Body of pancreas (tissue), 4 donors: ENCODE measurements at places on chromosomes 6 and 20. TPM values are rescaled to one million over a fixed set of nuclear protein-coding genes. Genes with fewer than 3 reads are reported as not detected.

ERVFRD-1 gene
- not detected for total RNA-seq

LZTS3 gene
- 38.4 TPM for total RNA-seq

GRCh38 chr6:154916857-154917256 is 78.3 kb upstream of the TIAM2 start:
- no peak for DNase-seq
- H3K4me3 ChIP-seq: no peak overlapping the region
- no peak overlapping the region for H3K27ac ChIP-seq
- H3K36me3 ChIP-seq: no peaks in the 10 kb centered on the region

GRCh38 chr6:166258854-166259276 is 49.3 kb downstream of the PRR18 start:
- DNase-seq: peak; percentile 63
- H3K27me3 ChIP-seq: no peaks in the 10 kb centered on the region
- peak overlapping the region; percentile 66 for H3K27ac ChIP-seq

SLC25A27 gene
- 24.1 TPM for total RNA-seq

- no peak overlapping the region for H3K4me3 ChIP-seq
- no peaks in the 10 kb centered on the region for H3K36me3 ChIP-seq
- no peak for DNase-seq
- H3K27me3 ChIP-seq: no peaks in the 10 kb centered on the region
- no peaks in the 10 kb centered on the region for H3K4me1 ChIP-seq
These were observed 52.3 kb downstream of the HUS1B start for GRCh38 chr6:604579-604978.

MPIG6B gene
- not detected for total RNA-seq

GRCh38 chr20:20009784-20010253 is 7.3 kb upstream of the NAA20 start:
- H3K4me3 ChIP-seq: no peak overlapping the region
- no peaks in the 10 kb centered on the region for H3K36me3 ChIP-seq
- peaks cover 29% of the 10 kb centered on the region for H3K4me1 ChIP-seq
- H3K27me3 ChIP-seq: no peaks in the 10 kb centered on the region

DNA sequence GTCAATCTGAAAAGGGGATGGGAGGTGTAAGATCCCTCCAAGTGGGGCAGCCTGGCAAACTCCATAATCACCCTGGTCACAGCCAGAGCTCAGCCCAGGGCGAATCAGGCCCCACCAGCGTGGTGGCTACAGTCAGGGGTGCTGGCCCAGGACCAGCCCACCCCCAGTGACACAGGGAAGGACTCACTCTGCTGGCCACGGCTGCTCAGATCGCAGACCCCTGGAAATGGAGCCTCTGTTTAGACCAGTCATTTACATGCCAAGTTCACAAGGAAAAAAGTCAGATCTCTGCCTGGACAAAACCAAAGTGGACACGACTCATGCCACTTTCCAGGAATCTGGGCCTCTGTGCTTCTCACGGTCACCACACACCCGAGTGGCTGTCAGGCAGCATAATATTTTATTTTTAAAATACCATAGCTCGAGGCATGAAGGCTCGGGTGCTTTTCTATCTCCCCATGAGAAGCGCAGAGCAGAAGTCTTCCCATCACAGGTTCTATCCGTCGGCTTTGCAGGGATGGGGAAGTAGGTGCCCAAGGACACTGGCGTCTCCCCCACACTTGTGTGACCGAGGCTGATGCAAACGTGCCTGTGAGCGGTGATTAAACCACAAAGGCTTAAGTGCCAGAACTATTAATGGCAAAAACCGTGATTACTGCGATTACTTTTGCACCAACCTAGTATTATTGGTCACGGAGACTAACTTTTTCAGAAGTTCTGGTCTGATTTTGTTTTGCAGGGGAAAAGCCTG is 13.0 kb downstream of the PXDC1 start:
- DNase-seq: no peak
- H3K4me3 ChIP-seq: no peak overlapping the region
- H3K27me3 ChIP-seq: no peaks in the 10 kb centered on the region
- H3K4me1 ChIP-seq: peaks cover 14% of the 10 kb centered on the region
- H3K36me3 ChIP-seq: no peaks in the 10 kb centered on the region

DNA sequence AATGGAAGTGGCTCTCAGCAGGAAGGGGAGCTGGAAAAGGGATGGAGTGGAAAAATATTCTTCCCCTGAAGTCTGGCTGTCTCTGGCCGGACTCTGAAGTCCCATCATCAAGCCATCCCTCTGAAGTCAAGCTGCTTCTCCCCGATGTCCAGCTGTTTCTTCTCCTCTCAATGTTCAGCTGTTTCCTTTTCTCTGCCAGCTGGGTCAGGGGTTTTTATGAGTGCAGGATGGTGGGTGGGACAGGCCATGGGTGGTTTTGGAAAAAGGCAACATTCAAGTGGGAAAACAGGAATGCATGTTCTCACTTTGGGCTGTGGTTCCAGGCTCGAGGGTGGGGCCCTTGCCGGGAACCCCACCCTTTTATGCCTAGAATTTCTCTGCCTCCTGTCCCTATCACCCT is 48.4 kb upstream of the FAM184A start:
- no peaks in the 10 kb centered on the region for H3K27me3 ChIP-seq
- no peak for DNase-seq
- H3K4me3 ChIP-seq: no peak overlapping the region
- peaks cover 30% of the 10 kb centered on the region for H3K4me1 ChIP-seq
- no peaks in the 10 kb centered on the region for H3K36me3 ChIP-seq
- H3K27ac ChIP-seq: no peak overlapping the region

- no peaks in the 10 kb centered on the region for H3K27me3 ChIP-seq
- H3K36me3 ChIP-seq: peaks cover 3% of the 10 kb centered on the region
- H3K27ac ChIP-seq: no peak overlapping the region
- no peak for DNase-seq
These were observed 5.3 kb upstream of the ACAT2 start for GRCh38 chr6:159756508-159756907.

DNA sequence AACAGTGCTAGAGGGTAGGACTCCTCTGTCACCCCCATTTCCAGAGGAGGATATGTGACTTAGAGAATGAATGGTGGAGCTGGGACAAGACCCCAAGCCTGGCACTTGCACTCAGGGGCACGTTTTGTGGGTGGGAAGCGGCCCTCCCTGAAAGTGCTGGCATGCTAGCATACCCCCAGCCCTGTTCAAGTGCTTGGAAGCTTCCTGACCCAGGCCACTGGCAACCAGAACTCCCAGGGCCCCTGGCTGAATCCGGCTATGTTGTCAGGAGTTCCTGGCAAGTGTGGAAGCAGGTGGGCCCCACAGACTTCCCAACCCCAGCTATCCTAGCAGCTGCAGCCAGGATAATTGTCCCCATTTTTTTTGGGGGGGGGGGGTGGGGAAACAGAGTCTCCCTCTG is 35.6 kb upstream of the TGM2 start:
- H3K4me3 ChIP-seq: no peak overlapping the region
- H3K27ac ChIP-seq: no peak overlapping the region
- DNase-seq: no peak
- H3K36me3 ChIP-seq: no peaks in the 10 kb centered on the region
- no peaks in the 10 kb centered on the region for H3K4me1 ChIP-seq

- peaks cover 7% of the 10 kb centered on the region for H3K36me3 ChIP-seq
- H3K27me3 ChIP-seq: no peaks in the 10 kb centered on the region
- H3K27ac ChIP-seq: no peak overlapping the region
- DNase-seq: peak; percentile 51
- H3K4me1 ChIP-seq: no peaks in the 10 kb centered on the region
These were observed 19.8 kb upstream of the MAP1LC3A start for GRCh38 chr20:34538671-34539123.

DNA sequence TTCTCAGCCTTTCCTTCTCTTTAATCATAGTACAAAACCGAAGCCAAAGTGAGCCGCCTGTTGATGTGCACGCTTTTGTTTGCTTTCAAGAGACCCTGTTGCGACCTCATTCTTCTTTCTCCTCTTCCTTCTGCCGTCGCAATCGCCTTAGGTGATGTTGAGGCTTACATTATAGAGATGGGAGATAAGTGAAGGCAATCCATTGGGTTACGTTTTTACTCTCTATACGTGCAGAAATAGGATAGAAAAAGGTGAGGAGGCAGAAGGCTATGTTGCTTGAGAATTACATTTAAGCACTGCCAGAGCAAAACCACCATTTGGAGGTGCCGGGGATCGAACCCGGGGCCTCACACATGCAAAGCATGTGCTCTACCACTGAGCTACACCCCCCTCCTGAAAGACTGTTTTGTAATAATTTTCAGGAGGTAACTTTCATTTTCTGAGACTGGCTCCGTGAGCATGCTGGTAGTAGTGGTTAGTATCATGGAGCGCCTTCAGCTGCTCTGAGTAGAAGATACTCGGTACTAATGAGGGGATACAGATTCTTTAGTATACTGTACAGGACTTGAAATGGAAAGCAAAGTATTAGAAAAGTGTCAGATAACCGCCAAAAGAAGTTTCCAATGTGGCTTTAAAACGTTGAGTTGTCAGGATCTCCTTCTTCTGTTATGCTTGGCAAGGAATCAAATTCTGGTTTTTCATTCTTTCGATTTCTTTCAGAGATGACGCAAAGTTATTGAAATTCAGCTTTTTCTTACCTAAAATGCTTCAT is 165.6 kb downstream of the TRIM27 start:
- H3K4me3 ChIP-seq: no peak overlapping the region
- no peaks in the 10 kb centered on the region for H3K36me3 ChIP-seq
- H3K4me1 ChIP-seq: no peaks in the 10 kb centered on the region
- no peak for DNase-seq
